Type B pancreatic cell (in vitro differentiated cells): ENCODE measurements at places on chromosomes 3 and 15. TPM values are rescaled to one million over a fixed set of nuclear protein-coding genes. Genes with fewer than 3 reads are reported as not detected.

VEPH1 gene
- total RNA-seq: 5.9 and 8.6 TPM in 2 replicates

CCDC39 gene
- 0.41 TPM in 1 of 2 replicates, not detected in the other for total RNA-seq

ESYT3 gene
- total RNA-seq: 1.6 and 2.0 TPM in 2 replicates

TMCO5A gene
- total RNA-seq: not detected in 2 replicates

DNAH1 gene
- total RNA-seq: 2.6 and 7.3 TPM in 2 replicates

TMIE gene
- total RNA-seq: 0.48 and 0.62 TPM in 2 replicates

STAC gene
- total RNA-seq: 3.5 and 4.9 TPM in 2 replicates

GRCh38 chr3:146650691-146651442, 45.7 kb upstream of the PLSCR5 start:
- no peak for DNase-seq
- no peaks in the 10 kb centered on the region for H3K36me3 ChIP-seq
- no peak overlapping the region for H3K4me3 ChIP-seq

DNA sequence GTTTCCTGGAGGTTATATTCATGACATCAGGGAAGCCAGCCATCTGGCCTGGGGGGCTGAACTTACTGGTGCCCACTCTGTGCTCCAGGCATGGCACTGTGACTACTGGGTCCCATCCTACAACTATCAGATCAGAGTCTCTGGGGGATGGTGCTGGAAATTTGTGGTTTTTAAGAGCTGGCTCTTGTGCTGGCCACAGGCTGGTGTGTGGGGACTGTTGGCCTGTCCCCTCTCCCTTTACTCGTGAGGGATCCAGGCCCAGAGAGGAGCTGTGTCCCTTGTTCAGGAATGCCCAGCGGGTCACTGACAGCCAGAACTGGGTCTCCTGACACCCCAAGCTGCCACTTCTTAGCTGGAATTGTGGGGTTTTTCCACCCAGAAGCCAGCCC, 44.5 kb upstream of the SEC22A start:
- peaks cover 12% of the 10 kb centered on the region for H3K4me1 ChIP-seq
- no peak for DNase-seq
- H3K4me3 ChIP-seq: no peak overlapping the region
- H3K36me3 ChIP-seq: peaks cover 17% of the 10 kb centered on the region

GRCh38 chr3:177357352-177358090, 160.2 kb upstream of the TBL1XR1 start:
- peaks cover 49% of the 10 kb centered on the region for H3K4me1 ChIP-seq
- H3K4me3 ChIP-seq: peak overlapping the region; percentile 88
- peak overlapping the region; percentile 98 for H3K27ac ChIP-seq

DNA sequence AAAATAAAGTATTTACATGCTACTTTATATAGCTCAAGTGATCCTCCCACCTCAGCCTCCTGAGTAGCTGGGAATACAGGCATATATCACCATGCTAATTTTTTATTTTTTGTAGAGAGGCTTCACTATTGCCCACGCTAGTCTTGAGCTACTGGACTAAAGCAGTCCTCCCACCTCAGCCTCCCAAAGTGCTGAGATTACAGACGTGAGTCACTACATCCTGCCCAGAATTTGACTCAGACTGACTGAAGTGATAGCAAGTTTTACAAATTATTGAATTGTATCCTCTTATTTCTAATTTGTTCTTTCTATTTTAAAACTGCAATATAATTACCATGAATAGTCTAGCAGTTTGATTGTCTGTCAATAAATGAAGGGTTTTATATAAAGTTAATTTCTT, 210.3 kb upstream of the CGNL1 start:
- no peaks in the 10 kb centered on the region for H3K27me3 ChIP-seq
- no peak for DNase-seq
- peaks cover 2% of the 10 kb centered on the region for H3K4me1 ChIP-seq
- H3K27ac ChIP-seq: no peak overlapping the region
- H3K4me3 ChIP-seq: no peak overlapping the region

DNA sequence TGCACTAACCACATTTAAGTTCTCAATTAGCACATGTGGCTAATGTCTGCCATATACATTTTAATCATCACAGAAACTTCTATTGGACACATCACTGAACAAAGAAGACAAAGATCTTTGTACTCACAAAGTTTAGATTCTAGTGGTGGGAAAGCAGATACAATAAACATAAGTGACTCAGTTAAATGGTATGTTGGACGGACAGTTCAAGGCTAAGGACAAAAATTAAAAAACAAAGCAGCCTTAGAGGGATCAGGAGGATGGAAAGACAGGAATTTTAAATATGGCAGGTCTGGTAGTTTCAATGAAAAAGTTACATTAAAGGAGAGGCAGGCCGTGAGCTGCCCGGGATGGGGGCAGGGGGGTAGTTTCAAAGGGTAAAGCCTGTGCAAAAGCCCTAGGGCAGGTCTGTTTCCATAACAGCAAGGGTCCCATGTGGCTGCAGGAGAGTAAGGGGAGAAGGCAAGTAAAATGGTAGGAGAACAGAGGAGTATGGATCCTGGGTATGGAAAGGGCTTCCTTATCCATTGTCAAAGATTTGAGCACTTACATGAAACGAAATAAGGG, 220.7 kb downstream of the FHIT start:
- no peak for DNase-seq
- peaks cover 6% of the 10 kb centered on the region for H3K4me1 ChIP-seq

DNA sequence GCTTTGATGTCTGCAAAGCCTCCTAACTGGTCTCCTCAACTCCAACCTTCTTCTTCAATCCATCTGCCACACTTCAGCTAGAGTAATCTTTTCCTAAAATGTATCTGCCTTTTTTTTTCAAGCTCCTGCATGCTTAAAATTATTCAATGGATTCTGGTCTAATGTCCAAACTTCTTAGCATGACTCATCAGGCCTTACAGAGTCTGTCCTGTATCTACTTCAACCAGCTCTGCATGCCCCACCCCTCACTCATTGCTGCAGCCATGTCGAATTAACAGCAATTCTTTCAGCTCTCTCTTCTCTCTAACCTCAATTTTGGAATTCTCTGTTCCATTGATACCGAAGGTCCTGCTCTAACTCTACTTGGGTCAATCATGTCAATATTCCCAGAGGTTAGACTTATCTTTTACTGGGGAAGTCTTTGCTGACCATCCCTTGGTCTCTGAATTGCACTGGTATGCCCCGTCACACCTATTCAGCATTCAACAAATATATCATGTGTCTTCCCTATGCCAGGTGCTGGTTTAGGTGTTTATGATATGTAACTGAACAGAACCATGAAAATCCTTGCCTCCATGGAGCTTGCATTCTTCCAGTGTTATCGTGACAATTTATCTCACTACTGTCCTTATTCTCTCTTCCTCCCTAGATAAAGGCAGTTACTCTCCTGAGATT, 88.5 kb upstream of the NANOGP8 start:
- H3K27me3 ChIP-seq: no peaks in the 10 kb centered on the region
- peaks cover 9% of the 10 kb centered on the region for H3K4me1 ChIP-seq
- no peak overlapping the region for H3K4me3 ChIP-seq
- no peak for DNase-seq
- no peak overlapping the region for H3K27ac ChIP-seq

GRCh38 chr3:62143843-62144450, 229.4 kb downstream of the FEZF2 start:
- no peaks in the 10 kb centered on the region for H3K27me3 ChIP-seq
- H3K4me3 ChIP-seq: no peak overlapping the region
- DNase-seq: no peak
- peaks cover 31% of the 10 kb centered on the region for H3K4me1 ChIP-seq

DNA sequence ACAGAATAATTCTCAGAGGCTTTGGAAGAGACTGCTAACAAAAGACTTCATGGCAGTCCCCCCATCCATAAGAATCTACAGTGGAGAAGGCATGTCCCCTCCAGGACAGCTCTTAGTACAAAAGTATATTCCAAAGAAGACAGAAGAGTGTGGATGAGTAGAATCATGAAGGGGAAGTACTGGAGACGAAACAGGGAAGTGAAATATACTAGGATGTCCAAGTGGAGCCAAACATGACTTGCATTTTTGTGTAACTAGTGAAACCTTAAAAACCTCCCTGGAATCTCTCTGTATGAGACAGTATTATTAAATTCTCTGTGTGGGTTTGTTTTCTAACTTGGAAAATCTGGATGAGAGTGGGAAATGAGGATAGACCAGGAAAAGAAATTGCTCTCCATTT, 312.4 kb downstream of the RSL24D1 start:
- DNase-seq: no peak
- H3K4me1 ChIP-seq: no peaks in the 10 kb centered on the region
- H3K36me3 ChIP-seq: no peaks in the 10 kb centered on the region

DNA sequence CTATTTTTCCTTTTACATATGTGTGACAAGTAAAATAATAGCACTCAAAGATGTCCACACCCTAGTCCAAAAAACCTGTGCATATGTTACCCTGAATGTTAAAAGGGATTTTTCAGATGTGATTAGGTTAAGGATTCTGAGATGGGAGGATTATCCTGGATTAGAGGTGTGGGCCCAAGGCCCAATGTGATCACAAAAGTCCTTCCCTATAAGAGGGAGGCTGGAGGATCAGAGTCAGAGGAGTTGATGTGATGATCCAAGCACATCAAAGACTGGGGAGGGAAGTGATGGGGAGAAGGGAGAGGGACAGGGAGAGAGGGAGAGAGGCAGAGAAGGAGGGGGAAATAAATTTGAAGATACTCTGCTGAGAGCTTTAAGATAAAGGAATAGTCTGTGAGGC, 512.6 kb downstream of the PLOD2 start:
- no peaks in the 10 kb centered on the region for H3K27me3 ChIP-seq
- H3K4me1 ChIP-seq: no peaks in the 10 kb centered on the region
- no peaks in the 10 kb centered on the region for H3K36me3 ChIP-seq
- no peak overlapping the region for H3K4me3 ChIP-seq
- H3K27ac ChIP-seq: no peak overlapping the region

DNA sequence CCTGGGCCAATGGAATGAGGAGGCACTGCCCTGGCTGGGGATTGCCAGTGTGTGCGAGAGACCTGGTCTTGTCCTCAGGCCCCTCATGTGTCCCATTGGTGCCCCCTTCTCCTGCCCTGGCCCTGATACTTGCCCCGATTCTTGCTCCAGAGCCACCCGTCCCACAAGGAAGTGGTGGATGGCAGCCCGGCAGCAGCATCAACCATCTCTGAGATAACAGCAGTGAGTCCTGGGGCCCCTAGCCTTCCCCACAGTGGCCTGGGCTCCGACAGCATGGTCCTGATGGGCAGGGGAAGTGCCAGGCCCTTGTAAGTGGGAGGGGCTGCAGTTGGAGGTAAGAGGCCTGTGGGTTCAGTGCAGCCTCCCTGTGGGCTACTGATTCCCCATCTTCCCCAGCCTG, 15.4 kb downstream of the VILL start:
- H3K27ac ChIP-seq: no peak overlapping the region
- no peak overlapping the region for H3K4me3 ChIP-seq
- H3K4me1 ChIP-seq: peaks cover 15% of the 10 kb centered on the region
- DNase-seq: no peak
- H3K36me3 ChIP-seq: peaks cover 5% of the 10 kb centered on the region

GRCh38 chr3:141851411-141851810, 25.0 kb upstream of the ATP1B3 start:
- H3K4me1 ChIP-seq: no peaks in the 10 kb centered on the region
- H3K27me3 ChIP-seq: no peaks in the 10 kb centered on the region
- no peak for DNase-seq
- H3K27ac ChIP-seq: no peak overlapping the region

DNA sequence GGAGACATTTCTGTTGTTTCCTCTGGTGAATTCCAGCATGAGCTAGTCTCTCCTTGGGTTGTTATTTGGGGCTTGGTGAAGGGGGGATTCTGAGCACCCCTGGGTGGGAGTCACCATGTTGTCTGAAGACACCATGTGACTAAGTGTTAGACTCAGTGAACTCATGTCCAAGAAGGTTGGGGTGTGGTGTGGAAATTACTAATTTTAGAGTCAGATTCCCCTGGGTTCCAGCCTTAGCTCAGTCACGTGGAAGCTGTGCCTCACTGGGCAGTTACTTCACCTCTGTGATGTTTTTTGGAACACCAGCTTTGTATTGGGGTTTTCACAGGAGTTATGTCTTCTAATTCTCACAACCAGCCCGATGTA, 171.5 kb downstream of the RPLP1 start:
- no peak overlapping the region for H3K27ac ChIP-seq
- H3K4me1 ChIP-seq: peaks cover 3% of the 10 kb centered on the region
- no peak overlapping the region for H3K4me3 ChIP-seq
- H3K36me3 ChIP-seq: no peaks in the 10 kb centered on the region
- no peak for DNase-seq
- peaks cover 44% of the 10 kb centered on the region for H3K27me3 ChIP-seq

DNA sequence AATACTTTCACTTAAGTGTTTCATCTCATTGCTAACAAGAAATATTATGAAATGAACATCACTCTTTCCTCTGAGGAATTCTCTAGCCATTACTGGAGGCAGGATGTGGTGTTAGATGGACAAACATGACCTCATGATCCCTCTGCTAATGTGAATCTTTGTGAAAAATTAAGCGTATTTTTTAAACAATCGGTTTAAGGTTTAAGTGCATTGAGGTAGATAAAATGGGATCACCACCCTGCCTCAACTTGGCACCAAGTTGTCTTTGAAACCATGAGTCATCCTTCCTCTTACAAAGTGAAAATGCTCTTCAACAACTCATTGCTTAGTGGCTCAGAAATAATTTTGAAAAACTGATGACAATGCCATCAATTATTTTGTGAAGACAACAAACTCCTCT, 76.0 kb upstream of the DCBLD2 start:
- no peak overlapping the region for H3K4me3 ChIP-seq
- peaks cover 6% of the 10 kb centered on the region for H3K4me1 ChIP-seq
- no peaks in the 10 kb centered on the region for H3K27me3 ChIP-seq
- DNase-seq: no peak

- H3K36me3 ChIP-seq: no peaks in the 10 kb centered on the region
- H3K27ac ChIP-seq: no peak overlapping the region
- H3K4me3 ChIP-seq: peak overlapping the region; percentile 86
- H3K4me1 ChIP-seq: peaks cover 13% of the 10 kb centered on the region
- no peak for DNase-seq
Measured at GRCh38 chr15:97652700-97653167, 307.8 kb upstream of the ARRDC4 start.

DNA sequence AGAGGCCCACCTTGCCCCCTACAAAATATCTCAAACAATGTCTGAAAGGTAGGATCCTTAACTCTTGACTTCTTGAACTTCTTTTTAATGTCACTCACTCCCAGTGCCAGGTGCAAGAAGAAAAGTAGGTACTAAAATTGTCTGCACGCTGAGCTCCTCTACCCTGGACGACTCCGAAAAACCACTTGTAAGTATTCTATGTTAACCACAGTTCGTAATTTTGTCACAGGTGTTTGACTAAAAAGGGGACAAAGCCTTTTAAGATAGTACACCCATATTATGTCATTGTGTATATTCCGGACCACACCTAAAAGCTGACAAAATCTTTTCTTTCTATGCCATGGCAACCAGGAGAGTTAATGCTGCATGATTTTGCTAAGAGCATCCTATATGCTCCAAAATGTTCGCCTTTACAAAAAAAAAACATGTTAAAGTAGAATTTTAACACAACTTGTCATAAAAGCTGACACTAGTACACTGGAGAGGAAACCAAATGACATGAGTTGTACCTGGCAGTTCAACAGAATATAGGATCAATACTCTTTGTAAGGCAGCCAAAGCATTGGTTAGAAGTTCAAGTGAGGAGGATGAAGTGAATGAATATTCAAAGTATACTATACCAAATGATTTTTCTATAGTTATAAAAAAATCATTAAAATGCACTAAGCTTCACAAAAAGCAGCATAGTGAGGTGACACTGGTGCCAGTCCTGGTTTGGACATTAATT, 210.5 kb downstream of the FOXP1 start:
- peaks cover 36% of the 10 kb centered on the region for H3K4me1 ChIP-seq
- no peak overlapping the region for H3K27ac ChIP-seq
- no peak for DNase-seq
- peaks cover 3% of the 10 kb centered on the region for H3K36me3 ChIP-seq
- no peak overlapping the region for H3K4me3 ChIP-seq
- no peaks in the 10 kb centered on the region for H3K27me3 ChIP-seq

- H3K27ac ChIP-seq: no peak overlapping the region
- peaks cover 15% of the 10 kb centered on the region for H3K27me3 ChIP-seq
- H3K4me1 ChIP-seq: peaks cover 11% of the 10 kb centered on the region
- H3K36me3 ChIP-seq: no peaks in the 10 kb centered on the region
- no peak overlapping the region for H3K4me3 ChIP-seq
- no peak for DNase-seq
Measured at GRCh38 chr3:58659051-58659675, 7.4 kb downstream of the FAM3D start.
